Stimulated activated CD8-positive, alpha-beta memory T cell treated with anti-CD3 and anti-CD28 coated beads, Interleukin-4, amount 100 ng/mL, for 48 hours (primary cell): ENCODE measurements at places on chromosomes 6 and 20.

- DNase-seq, result no peak
Measured at GRCh38 chr6:25617997-25618396, 34.0 kb upstream of the SCGN start.

DNA sequence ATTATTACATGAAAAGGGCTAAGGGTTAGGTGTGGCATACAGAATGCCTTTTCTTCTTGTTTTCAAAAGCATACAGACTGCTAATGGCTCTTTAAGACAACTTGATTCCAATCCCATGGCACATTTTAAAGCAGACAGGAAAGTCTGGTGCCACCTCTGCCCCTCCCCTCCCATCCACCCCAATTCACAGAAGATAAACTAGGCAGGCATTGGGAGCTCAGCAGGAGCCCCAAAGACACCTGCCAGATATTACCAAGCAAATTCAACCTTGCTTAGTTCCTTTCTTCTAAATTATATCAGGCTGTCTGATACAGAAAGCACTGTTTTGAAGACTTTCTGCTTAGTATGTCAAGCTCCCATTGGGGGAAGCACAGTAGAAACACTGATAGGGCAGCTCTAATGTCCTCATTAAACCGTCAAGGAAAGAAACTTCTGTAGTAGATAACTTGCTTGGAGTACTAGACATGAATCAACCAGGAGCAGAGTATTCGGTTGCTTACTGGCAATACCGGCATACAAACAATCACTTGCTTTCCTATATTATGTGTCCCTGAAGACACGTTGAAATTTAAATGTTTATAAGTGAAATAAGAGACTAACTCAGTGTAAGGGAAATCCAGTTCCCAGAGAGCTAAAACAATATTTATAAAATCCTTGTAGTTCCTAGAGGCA lies 13.0 kb downstream of the SESN1 start:
- no peak for DNase-seq

DNA sequence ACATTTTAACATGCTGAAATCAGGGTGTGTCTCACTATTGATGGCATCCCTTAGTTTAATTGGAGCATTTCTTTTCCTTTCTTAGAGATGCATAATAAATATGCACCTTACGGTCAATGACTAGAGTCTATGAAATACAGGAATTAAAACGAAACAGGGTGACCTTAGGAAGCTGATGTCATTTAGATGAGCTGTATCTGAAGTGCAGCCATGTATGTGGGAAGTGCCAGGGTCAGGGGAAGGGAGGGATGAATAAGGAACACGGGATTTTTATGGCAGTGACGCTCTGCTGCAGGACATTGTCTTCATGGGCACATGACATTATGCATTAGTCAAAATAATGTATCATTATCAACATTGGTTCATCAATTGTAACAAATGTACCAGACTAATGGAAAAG lies 84.0 kb downstream of the AGPAT4 start:
- no peak for DNase-seq

DNA sequence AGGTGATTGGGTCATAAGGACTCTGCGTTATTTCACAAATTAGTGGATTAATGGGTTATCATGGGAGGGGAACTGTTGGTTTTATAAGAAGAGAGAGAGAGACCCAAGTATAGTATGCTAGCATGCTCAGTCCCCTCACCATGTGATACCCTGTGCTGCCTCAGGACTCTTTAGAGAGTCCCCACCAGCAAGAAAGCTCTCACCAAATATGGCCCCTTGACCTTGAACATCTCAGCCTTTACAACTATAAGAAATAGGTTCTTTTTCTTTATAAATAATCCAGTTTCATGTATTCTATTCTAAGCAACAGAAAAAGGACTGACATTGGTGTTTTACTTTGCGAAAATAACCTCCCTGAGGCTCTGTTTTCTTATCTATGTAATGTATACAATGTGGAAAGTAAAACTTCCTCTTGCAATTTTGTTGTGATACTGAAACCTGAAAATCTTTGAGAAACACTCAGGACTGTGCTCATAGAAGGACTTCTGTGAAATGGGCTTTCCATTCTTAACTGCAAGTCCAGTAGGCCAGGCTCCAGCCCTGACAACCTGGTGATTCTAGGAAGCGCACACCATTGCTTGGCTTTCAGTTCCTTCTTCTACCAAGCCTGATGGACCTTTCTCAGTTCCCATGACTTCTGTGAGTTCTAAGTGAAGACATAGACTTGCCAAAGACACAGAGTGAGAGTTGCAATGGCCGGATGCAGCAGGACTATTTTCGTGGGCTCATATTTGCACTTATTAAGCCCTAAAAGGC lies 21.9 kb downstream of the SIRPD start:
- DNase-seq, result no peak

GRCh38 chr6:111803371-111803770 lies 69.9 kb downstream of the FYN start:
- no peak for DNase-seq

DNA sequence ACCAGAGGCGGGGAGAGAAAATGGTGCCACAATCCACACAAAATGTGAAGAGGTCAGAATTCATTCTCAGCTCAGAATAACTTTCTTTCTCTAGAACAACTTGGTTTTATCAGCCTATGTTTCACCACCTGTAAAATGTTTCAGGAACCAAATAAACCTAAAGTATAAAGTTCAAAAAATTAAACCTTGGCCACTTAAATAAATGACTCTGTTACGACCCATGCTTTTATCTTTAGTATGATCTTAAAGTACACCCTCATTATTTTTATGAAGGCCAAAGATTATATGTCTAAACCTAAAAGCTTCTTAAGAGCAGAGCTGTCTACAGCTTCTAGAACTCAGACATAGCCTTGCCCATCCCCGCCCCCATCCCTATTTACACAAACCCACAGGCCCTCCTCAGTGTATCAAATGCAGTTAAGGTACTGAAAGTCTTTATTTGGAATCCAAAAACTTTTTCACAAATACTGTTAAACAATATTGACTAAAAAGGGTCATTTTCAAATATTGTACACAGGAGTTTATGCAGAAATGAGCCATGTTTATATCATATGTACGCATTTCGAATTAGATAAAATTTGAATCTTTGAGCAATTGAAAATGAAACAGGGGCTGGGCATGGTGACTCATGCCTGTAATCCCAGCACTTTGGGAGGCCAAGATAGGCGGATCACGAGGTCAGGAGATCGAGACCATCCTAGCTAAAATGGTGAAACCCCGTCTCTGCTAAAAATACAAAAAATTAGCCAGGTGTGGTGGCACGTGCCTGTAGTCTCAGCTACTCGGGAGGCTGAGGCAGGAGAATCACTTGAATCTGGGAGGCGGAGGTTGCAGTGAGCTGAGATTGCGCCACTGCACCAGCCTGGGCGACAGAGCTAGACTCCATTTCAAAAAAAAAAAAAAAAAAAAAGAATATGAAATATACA lies 5.7 kb upstream of the NHSL1 start:
- DNase-seq, result no peak

DNA sequence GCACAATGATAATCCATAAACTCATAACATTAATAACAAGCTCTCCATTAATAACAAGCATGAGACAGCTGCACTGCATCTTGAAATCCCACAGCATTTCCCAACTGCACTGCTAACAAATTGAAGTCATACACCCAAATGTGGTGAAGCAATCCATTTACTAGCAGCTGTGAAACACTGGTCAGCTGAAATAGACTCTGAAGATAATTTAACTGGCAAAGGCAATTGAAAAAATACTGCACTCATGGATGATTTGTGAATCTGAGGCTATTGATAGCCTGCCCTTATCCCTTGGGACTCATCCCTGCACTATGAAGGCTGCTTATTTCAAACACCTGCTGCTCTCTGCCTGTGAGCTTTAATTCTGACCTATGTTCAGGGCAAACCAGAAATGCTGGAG lies 49.1 kb upstream of the PLCB1 start:
- no peak for DNase-seq

GRCh38 chr6:142523515-142524375 lies 221.9 kb downstream of the ADGRG6 start:
- no peak for DNase-seq

DNA sequence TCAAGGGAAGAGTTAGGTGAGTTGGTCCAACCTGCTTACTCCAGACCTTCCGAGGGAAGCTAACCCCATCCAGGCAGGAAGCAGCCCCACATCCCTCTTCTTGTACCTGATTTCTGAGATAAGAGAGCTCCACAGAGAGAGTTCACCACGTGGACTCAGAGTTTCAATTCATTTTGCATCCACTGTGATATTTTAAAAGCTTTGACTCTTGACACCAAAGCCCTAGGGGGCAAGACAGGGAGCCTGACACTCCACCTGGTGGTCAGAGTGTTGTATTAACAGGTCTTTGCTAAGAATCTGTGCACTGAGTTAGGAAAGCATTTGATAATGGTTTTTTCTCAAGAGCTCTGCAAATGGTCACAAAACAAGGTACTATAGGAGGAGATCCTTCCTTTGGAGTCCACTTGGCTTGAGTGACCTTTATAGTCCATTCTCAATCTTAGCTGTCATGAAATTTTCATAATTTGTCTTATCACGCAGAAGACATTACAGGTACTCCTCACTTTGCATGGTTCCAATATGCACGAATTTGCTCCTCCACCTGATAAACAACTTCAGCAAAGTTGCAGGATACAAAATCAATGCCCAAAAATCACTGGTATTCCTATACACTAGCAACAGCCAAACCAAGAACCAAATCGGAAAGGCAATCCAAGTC lies 56.2 kb upstream of the RIPOR2 start:
- peak; percentile 69 for DNase-seq

- DNase-seq, result no peak
Measured at GRCh38 chr6:140385679-140386078, 1011.2 kb upstream of the CITED2 start.

GRCh38 chr20:53129563-53129962 lies 157.4 kb downstream of the TSHZ2 start:
- no peak for DNase-seq

- DNase-seq, result peak; percentile 48
Measured at GRCh38 chr20:20364593-20365479, 3.1 kb upstream of the INSM1 start.

DNA sequence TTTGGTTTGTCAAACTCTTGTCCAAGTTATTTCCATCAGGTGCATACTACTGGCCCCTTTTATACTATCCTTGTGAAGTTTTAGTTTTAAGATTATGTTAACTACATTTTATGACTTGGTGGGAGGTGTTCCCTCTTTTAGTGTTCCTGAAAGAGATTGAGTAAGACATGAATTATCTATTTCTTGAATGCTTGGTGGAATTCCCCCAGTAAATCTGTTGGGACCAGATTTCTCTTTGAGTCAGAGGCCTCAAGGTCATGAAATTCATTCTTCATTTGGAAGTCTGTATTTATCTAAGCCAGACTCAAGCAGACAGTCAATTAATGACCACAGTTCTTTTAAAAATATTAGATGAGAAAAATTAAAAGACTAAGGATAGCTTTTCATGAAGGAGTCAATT lies 81.3 kb downstream of the MOXD1 start:
- DNase-seq, result no peak

DNA sequence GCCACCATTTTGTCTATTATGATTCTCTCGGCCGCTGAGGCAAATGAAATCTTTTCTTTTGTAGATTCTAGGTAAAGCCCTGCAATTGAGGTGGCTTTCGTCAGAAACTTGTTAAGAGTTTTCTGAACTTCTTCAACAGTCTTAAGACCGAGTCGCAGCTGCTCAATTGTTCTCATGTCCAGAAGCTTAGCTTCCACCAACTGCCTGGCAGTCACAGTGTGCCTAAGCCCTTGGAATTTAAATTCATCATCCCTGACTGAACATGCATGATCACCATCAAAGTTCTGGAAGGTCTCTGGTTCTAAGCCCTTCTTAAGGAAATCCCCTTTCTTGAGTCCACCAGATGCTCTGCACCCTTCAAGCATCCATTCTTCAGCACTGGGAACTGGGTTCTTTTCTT lies 25.7 kb downstream of the DST start:
- DNase-seq, result no peak

DNA sequence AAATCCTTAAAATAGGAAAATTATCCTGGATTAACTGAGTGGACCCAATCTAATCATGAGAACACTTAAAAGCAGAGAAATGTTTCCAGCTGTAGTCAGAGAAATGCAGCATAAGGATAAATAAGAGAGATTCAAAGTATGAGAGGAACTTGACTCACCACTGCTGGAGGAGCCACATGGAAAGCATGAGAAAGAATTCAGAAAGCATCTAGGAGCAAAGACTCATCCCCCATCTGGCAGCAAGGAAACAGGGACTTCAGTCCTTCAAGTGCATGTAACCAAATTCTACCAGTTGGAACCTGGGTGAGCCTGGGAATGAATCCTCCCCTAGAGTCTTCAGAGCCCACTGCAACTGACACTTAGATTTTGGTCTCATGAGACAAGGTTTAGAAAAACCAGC lies 33.7 kb downstream of the RNF146 start:
- no peak for DNase-seq

- no peak for DNase-seq
Measured at GRCh38 chr20:43957392-43957791, 42.7 kb downstream of the TOX2 start.

DNA sequence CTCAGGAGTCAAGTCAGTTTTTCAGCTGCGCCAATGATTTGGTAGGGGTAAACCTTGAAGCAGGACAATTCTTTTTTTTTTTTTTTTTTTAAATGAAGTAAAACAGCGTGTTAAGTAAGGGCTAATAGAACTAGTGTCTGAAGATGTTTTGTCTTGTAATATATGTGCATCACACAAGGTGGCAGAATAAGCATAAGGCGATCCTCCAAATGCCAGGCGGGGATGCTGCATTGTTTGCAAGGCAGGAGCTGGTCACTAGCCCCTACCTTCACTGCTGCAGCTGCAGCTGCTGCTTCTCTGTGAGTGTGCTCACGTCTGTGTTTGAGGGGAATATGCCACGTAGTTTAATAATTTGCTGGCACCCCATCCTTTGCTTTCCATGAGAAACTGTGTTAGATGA lies 272.7 kb upstream of the MAP3K7 start:
- DNase-seq, result no peak

- no peak for DNase-seq
Measured at GRCh38 chr6:135655055-135655454, 157.5 kb upstream of the AHI1 start.

DNA sequence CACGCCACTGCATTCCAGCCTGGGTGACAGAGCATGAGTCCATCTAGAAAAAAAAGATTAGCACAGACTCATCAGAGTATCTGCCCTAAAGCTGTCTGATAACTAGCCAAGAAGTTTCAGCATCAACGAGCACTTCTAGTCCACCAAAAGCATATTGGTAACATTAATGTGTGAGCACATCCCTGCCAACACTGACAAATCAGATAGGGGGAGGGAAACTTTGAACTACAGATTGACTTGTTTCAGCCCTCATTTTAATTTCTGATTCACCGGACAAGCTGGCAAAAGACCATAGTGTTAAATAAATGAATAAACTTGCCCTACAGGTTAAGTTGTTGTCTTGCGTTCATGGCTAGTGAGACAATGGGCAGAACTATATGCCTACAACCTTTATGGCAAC lies 7.7 kb upstream of the SEC63 start:
- no peak for DNase-seq

DNA sequence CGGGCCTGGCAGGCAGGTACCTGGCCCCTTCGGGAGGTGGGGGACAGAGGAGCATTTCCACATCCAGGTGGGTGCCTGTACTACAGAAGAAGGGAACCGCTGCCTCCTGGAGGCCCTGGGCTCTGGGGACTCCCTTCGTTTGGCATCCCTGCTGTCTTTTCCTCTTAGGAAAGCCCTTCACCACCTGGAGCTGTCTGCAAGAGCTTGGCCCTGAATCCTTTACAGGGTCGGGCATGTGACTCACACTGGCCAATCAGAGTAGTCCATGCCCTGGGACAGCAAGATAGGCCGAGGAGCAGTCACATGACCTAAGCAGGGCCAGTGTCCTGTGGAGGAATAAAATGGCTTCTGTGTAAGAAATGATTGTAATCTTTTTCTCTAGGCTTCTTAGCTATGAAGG lies 224.9 kb downstream of the ANKRD60 start:
- DNase-seq, result no peak

- no peak for DNase-seq
Measured at GRCh38 chr20:52181766-52182165, 9.8 kb downstream of the ZFP64 start.

- no peak for DNase-seq
Measured at GRCh38 chr6:38588631-38589366, 50.9 kb downstream of the BTBD9 start.
